ENCODE measurements at places on chromosomes 2 and 18.
A peak's percentile ranks its signal among the peaks of the same experiment; 100 is the strongest.

- no peak for DNase-seq
These were observed 828.6 kb upstream of the POU3F3 start for GRCh38 chr2:104025295-104025694.

- DNase-seq, result no peak
These were observed 219.6 kb downstream of the ETAA1 start for GRCh38 chr2:67616749-67617148.

- DNase-seq, result no peak
These were observed 1289.7 kb downstream of the LRP1B start for GRCh38 chr2:140841141-140841540.

DNA sequence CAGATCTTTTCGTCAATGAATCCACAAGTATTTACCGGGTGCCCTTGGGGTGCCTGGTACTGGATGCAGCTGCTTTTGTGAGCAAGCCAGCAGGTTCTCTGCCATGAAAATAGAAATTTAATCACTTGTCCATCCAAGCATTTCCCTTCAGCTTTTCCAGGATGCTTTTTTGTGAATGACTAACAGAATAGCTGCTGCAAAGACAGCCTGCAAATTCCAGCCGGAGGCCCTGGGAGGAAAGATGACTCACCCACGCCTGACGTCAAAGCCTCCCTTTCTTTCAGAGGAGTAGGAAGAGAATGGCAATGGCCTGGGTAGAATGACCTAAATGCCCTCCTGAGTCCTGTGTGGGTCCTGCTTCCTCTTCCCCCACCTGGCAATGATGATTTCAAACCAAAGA is 111.9 kb downstream of the AP1S3 start:
- no peak for DNase-seq

DNA sequence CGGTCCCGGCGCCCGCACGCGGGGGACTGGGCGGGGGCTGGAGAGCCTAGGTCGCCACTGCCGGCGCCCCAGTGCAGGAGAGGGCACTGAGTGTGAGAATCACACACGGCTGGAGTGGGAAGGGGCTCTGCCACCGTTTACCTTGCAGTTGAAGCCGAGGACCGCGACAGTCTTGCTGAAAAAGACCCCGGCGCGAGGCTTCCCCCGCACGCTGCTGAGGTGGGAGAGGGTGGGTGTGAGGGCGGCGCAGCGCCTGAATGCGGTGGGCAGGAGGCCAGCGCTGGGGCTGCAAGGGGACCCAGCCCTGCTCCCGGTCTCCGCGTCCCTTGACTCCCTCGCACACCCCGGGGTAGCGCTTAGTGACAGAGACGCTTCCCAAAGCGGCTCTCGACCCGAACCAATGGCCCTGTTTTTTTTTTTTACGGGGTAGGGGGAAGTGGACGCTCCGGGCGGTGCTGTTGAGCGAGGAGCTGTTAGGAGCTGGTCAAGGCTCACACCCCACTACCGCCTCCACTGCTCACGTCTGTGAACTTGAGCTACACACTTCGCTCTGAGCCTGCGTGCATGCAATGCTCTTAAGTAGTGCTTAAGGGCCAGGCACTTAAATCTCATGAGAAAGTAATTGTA is 794 bp downstream of the NOTO start:
- no peak for DNase-seq

GRCh38 chr2:49827366-49827765 is 673.1 kb upstream of the FSHR start:
- no peak for DNase-seq

DNA sequence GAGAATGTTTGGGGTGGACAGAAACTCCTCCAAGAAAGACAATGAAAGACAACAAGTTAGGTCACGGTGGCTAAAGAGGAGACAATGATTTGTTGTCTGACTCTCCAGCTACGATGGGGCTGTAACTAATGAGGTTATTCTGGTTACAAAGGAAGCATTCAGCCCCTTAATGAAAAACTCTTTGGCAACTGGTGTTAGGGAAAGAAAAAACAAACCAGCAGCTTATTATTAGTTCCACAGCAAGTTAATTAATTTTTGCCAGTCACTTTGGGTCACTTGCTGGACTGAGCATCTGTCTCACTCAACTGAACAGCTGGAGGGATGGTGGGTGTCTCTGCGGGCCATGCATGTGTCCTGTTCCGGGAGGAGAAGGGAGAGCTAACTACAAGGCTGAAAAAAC is 263.7 kb downstream of the ALK start:
- DNase-seq, result no peak

DNA sequence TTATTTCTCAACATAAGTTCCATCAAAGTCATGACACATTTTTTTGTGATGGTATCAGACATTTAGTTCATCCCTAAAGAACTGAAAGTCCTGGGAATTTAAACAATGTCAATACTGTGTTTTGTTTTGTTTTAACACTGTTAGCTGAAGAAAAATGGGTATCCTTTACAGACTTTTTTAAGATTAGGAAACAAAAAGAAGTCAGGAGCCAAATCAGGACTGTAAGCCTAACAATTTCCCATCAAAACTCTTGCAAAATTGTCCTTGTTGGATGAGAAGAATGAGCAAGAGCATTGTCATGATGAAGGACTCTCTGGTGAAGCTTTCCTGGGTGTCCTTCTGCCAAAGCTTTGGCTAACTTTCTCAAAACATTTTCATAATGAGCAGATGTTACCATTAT is 69.4 kb downstream of the SRD5A2 start:
- DNase-seq, result no peak

DNA sequence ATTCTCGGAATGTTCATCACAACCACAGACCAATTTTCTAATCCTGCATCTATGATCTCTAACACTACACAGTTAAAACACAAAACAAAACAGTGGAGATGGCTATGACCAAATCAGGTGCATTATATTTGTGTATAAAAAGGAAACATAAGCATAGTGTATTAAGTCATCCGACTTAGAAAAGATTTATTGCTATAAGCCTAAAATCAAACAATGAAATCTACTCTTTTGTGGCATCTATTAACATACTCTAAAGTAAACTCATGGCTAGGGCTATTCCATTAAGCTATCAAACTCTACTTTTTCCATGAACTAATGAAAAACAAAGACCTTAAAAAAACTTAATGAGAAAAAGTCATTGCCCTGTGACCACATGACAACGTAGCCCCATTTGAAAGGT is 8.7 kb downstream of the SP3 start:
- DNase-seq, result no peak

DNA sequence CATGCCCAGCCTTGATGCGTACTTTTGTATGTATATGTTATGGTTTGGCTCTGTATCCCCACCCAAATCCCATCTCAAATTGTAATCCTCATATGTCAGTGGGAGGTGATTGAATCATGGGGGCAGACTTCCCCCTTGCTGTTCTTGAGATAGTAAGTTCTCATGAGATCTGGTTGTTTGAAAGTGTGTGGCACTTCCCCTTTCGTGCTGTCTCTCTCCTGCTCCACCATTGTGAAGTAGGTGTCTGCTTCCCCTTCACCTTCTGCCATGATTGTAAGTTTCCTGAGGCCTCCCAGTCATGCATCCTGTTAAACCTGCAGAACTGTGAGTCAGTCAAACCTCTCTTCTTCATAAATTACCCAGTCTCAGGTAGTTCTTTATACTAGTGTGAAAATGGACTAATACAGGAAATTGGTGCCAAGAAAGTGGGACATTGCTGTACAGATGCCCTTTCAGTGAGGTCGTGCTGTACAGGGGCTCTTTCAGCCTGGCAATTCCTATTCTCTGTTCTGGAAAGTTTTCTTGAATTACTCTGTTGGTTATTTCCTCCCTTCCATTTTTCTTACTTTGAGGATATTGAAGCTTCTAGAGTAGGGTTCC is 38.2 kb downstream of the KCMF1 start:
- no peak for DNase-seq

DNA sequence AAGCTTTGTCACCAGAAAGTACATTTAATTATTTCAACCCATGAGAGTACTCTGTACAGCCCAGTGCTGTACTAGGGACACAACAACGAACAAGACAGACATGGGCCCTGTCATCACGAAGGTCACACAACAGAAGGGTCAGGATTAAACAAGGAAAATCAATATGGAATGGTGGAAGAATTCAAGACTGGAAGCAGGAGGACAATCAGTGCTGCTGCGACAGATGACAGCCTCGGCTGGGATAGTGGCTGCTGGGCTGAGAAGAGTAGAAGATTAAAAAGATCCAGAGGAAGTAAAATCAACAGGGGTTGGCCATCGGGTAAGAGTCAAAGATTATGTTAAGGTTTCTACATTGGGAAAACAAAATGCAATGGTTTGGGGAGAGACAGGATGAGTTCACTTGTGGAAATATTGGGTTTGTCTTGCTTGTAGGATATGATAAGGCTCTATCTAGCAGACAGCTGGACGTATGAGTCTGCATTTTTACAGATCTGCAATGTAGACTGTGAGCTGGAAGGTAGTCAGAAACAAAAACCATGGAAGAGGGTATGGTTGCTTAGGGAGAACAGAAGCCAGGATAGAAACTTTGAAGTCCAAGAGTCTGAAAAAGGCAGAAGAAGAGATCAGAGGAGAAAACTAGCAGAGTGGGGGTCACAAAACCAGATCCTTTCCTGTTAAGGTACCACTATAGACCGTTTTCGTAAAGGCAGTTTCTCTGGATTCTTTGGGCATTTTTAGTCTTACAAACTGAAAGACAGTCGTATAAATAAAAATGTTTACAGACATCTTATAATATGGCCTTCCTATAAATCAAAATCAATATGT is 84.1 kb downstream of the PRELID3A start:
- no peak for DNase-seq

DNA sequence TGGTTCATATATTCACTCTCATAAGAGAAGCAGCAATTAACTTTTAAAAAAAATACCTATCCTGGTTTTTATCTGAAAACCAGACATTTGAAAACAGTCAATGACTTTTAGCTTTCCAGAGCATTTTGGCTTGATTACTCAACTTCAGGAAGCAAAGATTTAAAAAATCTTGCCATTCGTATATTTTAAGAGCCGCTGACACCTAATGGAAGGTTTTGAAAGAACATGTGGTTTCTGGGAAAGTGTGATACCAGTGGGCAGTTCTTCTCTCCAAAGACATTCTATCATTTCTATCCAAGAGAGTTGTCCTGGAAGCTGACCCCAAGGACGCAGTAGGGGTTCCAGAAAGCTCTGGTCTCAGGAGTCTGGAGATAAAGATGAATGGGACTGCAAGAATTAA is 234.7 kb downstream of the TTC32 start:
- no peak for DNase-seq

DNA sequence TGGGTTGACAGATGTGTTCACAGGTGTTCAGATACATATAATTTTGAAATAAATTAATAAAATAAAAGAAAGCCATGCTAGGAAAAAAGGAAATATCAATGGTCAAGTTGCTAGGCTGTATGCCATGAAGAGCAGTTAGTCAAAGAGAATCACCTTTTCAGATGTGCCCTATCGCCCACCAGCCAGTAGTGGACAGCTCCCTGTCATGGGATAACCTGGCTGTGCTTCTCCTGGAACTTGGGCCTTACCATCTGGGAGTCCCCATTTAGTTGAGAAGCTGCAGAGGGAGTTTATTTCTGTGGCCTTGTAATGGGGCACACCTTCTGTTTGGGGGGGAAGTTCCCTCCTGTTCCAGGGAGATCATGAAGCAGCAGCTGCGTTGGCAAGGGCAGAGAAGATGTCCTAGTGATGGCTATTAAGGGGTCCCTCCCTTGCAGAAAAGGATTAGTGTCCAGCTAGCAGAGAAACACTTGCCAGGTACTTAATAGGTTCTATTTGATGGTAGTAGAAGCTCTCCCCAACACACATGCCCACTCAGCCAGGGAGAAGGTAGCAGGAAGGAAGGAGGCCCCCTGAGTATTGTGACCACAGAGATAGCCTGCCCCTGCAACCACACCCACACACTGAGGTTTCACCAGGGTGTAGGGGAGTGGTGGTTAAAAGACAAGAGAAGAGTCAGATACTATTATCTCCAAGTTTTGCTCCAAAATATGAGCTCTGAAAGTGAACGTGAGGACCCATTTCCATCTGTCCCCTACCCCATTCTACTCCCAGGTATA is 117.7 kb downstream of the B3GNT2 start:
- DNase-seq, result peak; percentile 58

DNA sequence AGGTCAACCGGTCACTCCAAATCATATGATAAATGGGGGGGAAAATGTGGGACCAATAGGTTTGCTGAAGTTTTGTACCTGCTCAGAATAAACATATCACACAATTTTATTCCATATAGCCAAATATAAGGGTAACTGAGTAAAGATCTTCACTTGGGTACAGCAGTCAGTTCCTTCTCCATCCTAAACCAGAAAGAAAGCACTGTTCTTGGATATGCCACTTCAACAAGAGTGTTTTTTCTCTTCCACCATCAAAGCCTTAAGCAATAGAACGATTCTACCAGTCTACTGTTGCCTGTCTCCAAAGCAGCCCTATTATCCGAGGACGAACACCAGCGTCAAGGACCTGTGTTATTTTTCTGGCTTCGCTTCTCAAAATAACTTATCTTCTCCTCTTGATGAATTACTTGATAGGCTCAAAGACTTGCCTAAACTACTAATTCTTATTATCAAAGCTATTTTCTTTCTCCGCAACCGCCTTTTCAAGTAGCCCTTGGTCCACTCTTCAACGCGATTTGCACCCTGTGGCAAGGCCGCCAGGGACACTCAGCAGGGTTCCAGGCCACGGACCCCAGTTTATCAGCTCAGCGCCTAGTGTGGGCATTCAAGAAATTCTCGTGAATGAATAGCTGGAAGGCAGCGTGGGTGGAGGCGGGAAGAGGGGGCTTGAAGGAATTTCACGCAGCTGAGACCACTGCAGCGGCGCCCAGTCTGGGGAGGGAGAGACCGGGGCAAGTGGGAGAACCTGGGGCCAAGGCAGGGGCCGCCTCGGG is 646 bp downstream of the ALS2 start:
- DNase-seq, result no peak

DNA sequence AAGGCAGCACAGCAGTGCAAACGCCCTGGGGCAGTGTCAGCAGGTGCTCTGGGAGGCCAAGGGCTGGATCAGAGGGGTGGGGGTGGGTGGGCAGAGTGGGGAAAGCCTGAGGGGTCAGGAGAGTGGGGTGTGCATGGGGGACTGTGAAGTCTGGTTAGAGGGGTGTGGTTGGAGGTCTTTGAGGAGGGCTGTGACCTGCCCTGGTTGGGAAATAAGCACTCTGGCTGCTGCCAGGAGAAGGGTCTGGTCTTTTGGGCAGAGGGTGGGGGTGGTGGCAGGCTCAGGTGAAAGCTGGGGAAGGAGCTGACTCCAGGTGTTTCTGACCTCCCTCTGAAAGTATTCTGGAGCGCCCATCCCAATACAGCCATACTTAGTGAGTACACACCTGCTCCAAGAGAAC is 4.2 kb downstream of the ALPI start:
- DNase-seq, result no peak

DNA sequence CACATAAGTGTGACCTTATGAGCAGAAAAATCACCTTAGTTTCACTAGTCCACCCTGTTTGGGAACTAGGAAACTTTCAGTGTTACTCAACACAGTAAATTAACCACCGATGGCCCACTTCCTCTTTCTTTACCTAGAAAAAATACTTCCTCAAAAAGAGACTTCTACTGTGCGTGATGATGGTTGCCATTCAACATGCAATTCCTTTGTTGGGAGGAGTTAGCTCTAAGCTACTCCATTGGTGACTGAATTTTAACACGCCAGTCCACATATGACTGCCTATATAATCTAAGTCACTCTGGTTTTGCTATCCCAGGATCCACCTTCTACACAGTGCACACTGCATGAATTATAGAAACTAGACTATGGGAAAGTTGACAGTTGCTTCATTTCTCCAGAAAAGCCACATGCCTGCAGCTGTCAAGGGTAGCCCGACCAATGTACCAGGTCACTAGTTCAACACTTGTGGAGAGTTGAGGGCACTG is 47.8 kb upstream of the REG3G start:
- DNase-seq, result no peak
